ENCODE measurements at places on chromosomes 2 and 18. TPM values are rescaled to one million over a fixed set of nuclear protein-coding genes. Genes with fewer than 3 reads are reported as not detected.

DNA sequence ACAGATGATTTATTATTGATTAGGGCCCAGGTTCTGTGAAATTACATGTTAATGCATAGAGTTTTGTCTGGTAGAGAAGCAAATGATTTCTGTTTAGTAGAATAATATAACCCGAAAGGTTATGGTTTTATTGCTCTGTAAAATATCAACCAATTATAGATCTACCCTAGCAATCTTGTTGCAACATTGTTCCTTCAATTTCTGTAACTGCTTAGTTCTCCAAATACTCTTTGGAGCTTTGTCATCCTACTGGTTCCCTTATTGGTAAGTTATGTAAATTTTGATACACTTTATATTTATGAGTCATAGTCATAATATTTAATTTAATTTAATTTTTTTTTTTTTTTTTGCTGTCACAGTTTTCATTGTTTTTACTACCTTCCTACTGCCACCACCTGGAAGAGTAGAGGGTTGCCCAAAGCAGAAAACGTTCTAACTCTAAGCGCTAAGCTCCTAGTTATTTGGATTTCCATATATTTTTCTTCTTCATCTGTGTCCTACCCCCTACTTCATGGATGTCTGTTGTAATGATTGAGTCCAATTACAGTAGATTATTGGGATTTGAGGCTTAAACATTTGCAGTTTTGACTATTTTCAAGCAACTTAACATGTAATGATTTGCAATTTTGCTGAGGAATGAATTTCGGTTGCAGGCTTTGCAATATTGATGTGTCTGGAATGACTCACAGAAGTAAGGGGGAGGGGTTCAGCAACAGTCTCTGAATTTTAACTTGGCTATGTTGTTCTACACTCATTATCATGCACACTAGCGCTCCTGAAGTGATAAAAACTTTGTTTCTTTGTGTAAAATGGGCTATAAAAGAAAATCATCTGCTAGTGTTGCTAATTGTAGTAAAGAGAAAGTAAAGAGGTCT, 51.1 kb downstream of the NABP1 start:
- DNase-seq: no peak

DNA sequence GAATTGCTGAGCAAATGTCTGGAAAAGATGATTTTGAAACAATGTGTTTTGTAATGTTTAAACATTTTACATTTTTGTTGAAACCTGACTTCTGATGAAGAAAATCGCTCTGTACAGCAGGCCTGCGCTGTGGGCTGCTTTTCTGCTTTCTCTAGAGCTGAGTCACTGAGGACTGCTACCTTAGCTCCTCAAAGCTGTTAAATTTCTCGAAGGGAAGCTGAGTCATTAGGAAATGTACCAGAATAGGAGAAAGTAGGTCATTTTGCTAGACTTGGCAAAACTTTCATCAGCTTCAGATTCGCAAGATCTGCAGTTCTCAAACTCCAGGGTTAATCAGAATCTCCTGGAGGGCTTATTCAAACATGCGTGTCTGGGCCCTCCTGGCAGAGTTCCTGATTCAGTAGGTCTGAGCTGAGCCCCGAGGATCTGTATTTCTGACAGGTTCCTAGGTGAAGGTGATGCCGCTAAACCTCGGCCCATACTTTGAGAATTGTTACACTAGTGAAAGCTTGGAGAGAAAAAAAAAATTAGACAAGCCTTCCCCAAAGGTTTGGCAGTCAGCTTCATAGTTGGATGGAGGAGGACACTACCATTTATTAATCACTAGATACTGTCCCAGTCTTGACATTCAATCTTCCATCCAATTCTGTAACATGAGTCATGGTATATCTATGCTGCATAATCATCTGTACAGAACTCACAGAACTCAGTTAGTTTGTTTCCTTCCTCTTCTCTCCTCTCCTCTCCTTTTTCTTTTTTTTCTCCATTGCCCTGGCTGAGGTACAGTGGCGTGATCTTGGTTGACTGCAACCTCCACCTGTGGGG, 297.6 kb downstream of the PARD3B start:
- no peak for DNase-seq

GRCh38 chr2:235365743-235366142, 128.1 kb upstream of the AGAP1 start:
- no peak for DNase-seq

GRCh38 chr2:31131871-31132270, 6.4 kb downstream of the GALNT14 start:
- DNase-seq: no peak

- no peak for DNase-seq
These were observed 93.7 kb upstream of the ZNF516 start for GRCh38 chr18:76588601-76589226.

GRCh38 chr2:189142893-189143759, 36.4 kb downstream of the COL5A2 start:
- peak; percentile 37 for DNase-seq

- DNase-seq: no peak
These were observed 71.7 kb downstream of the MYOM1 start for GRCh38 chr18:3147935-3148554.

DNA sequence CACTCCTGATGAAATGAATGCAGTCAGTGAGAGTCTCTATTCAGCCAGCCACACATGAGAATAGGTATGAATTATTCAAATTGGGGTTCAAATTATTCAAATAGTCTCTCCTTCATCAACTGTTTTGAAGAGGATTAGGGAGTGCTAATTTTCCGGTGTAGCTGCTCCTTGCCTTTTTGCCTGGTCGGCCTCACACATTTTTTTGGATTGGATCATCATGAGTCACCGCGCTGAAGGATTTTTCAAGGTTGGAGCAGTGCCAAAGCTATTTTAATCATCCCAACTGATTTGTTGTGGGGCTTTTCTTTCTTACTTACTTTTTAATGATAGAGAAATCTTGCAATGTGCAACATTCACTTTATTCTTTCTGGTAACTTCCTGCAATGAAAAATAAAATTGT, 2.4 kb upstream of the DTNA start:
- peak; percentile 60 for DNase-seq

DNA sequence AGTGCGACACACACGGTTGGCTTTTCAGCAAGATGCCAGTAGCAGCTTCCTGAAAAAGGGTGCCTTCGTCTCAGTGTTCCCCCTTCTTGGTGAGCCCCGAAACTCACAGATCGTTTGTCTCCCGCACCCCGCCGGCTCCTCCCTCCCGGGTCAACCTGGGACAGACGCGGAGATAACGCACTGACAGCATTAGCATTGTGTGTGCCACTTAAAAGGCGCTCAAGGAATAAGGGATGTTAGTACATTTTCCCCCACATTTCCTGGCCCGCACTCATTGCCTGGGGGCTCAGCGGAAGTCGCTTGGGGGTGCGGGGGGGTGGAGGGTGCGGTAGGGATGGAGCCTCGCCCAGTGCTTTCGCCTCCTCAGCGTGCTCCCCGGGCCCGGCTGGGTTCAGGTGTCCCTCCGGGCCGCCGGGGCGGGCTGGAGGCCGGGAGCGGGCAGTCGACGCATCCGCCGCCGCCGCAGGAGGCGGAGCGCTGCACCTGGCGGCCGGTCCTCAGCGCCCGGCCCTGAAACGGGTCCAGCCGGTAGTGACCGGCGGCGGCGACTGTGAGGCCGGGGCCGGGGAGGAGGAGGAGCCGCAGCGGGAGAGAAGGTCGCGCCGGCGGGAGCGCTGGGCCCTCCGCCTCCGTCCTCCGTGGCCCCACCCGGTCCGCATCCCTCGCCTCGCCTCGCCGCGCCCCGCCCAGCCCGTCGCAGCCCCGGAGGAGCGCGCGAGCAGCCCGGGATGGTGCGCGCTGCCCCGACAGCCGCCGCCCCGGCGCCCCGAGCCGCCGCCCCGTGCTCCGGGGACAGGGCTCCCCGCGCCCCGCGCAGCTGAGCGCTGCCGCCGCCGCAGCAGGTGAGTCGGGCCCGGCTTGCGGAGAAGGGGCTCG, at the start of gene MFSD6:
TSS of gene MFSD6 (plus strand) at position 694 of the 876 bp plus-strand sequence. CDS start 27,675 bp downstream, outside the sequence.
- DNase-seq: peak; percentile 49

DNA sequence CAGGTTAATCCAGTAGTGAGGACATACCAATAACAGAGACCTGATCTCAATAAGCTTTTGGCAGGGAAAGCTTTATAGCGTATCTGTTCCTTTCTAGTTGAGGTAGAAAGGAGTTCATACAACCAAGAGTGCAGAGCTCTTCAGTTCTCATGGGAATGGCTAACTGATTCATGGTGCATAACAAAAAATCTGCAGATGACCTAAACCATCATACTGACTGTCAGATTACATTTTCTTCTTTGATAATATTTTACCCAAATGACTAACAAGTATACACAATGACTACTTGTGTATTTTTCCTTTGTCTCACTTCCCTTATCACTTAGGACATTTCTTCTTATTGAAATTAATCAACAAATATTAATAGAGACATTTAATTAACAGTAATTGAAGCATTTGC, 140.0 kb upstream of the SERTAD2 start:
- DNase-seq: no peak

GRCh38 chr2:217988840-217989204, 14.0 kb downstream of the TNS1 start:
- DNase-seq: no peak

DNA sequence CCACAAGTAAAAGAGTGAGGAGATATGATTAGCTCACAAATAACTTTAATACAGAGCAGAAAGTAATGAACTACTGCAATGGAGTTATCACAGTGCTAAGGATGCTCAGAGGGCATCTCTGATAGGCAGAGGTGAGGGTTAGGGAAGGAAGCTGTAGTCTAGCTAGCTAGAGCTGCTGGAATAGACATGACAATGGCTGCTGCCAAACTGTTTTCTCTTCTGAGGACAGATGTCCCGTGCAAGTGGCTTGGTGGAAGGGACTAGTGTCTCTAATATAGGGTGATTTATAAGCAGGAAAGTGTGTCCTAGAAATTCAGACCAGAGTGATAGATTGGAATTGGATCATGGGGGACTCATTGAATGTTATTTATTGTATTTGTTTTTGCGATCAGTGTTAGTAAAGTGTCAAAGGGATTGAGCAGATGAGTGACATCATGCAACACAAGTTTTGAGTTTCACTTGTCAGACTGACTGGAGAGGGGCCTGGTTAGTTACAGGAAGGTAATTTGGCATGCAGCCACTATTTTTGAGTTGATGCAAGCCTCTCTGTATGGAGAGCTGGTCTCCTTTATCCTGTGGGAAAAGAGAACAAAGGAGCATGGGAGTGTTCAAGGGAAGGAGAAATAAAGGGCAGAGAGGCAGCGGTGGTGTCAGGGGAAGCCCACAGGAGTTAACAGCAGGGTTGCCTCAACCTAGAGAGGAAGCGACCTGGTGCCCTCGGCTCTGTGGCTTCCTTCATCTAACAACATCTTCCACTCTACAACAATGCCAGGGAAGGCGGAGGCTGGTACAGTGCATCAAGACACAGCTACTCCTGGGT, 1.9 kb downstream of the CTLA4 start:
- no peak for DNase-seq

GRCh38 chr2:75290600-75291150, 91.4 kb upstream of the TACR1 start:
- DNase-seq: no peak

GRCh38 chr2:168929031-168929430, 27.9 kb downstream of the G6PC2 start:
- DNase-seq: no peak

GRCh38 chr2:27723372-27724144, 48.0 kb upstream of the MRPL33 start:
- peak; percentile 74 for DNase-seq

DNA sequence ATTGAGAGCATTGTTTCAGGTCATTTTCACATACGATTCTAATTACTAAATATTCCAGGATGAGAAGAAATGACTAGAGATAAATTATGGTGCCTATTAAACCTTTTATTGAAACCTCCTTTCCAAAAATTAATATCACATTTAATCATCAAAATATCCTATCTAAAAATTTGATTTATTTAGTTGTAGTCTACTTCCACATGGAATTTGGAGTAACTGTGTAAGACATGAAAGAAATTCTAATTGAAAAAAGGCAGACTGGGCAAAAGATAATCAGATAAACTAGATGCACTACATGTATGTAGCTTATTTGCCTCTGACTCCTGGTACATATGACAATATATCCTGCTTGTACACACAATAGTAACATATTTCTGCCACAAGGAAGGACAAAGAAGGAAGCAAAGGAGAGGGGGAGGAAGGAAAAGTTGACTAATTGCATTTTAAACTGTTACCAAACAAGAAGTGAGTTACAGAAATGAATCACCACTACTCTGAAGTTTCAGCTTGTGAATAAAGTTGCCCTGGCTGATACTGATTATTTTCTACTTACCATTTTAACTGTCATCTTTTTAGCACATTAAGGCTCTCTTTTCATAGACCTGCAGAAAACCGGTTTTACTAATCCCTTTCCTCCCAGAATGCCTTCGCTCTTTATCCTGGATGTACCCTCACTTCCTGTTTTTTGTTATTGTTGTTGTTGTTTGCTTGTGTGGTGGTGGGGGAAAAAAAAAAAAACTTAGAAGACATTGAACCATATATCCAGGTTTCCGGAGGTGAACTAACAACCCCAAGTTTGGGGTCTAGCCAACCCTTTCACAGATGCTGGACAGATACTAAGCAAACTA, 28.4 kb downstream of the NRXN1 start:
- DNase-seq: no peak

GRCh38 chr18:8536922-8537321, 72.3 kb upstream of the RAB12 start:
- DNase-seq: no peak

GRCh38 chr18:59423259-59423658, 64.2 kb upstream of the LMAN1 start:
- DNase-seq: no peak

- DNase-seq: peak; percentile 32
These were observed 730.6 kb upstream of the FANCL start for GRCh38 chr2:58971511-58972360.

- no peak for DNase-seq
These were observed 68.6 kb downstream of the ZC3H6 start for GRCh38 chr2:112343827-112344585.

DNA sequence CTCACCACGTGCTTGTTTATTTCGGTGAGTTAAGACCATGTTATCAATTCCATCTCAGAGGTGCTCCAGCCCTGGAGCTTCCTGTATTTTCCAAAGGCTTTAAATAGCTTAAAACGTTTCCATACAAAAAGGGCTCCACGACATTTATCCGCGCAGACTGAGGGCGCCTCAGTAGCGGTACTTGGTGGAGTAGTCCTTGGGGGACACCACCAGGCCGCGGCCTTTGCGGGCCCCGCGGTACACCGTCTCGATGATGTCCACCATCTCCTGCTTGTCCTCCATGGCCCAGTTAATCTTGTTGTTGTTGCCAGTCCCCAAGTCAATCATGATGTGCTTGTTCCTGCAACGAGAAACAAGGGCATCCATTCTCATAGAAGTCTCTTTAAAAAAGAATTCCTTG, 9.1 kb downstream of the HSBP1L1 start:
- no peak for DNase-seq

GRCh38 chr2:122179492-122180165, 424.2 kb downstream of the TSN start:
- no peak for DNase-seq

- DNase-seq: no peak
These were observed 68.4 kb downstream of the NAB1 start for GRCh38 chr2:190717306-190717705.

GRCh38 chr18:63440219-63440618, 17.9 kb upstream of the VPS4B start:
- DNase-seq: no peak

Gene TEX51
- not detected for total RNA-seq

Gene GAL3ST2
- total RNA-seq: 26.4 TPM

Gene CTLA4
- 1.6 TPM for total RNA-seq

Gene ZNF142
- total RNA-seq: 32.8 TPM

Gene CSRNP3
- 7.1 TPM for total RNA-seq

Gene FAM210A
- 9.9 TPM for total RNA-seq

Gene SULT1C4
- 117 TPM for total RNA-seq

Gene ERLEC1
- 50.5 TPM for total RNA-seq

Gene SP9
- total RNA-seq: not detected

Gene UGT1A10
- 47.5 TPM for total RNA-seq

Gene PUM2
- 95.8 TPM for total RNA-seq

Gene DLGAP1
- total RNA-seq: 105 TPM

Gene GRP
- total RNA-seq: not detected

Gene SERPINB7
- total RNA-seq: 0.17 TPM

Data from mucosa of gallbladder (tissue), 1 donor.